ENCODE measurements at places on chromosomes 1 and 21.

DNA sequence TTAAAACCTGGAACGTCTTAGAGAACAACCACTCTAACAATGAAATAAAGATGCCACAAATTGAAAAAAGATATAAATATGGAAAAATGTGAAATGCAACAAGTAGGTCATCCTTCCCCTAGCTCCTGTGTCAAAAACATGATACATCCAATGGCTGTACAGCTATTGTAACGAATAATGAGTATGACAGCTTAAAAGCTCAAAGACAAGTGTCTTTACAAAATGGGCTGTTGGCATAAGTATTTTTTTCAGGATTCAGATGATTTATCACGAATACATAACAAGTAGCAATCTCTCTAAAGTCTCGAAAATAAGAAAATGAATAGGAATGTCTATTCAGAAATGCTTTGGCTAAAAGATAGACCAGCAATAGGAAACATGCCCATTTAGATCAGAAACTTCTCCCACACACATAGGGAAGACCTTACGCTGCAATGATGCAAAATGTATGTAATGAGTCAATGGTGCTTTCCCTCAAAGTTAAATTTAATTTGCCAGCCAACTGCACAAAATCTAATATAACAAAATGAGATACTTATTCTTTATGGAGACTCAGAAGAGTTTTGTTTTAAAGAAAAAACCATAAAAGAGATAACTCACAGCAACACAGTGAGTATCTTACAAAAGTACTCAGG lies 8.3 kb downstream of the TGFBR3 start:
- DNase-seq = no peak

DNA sequence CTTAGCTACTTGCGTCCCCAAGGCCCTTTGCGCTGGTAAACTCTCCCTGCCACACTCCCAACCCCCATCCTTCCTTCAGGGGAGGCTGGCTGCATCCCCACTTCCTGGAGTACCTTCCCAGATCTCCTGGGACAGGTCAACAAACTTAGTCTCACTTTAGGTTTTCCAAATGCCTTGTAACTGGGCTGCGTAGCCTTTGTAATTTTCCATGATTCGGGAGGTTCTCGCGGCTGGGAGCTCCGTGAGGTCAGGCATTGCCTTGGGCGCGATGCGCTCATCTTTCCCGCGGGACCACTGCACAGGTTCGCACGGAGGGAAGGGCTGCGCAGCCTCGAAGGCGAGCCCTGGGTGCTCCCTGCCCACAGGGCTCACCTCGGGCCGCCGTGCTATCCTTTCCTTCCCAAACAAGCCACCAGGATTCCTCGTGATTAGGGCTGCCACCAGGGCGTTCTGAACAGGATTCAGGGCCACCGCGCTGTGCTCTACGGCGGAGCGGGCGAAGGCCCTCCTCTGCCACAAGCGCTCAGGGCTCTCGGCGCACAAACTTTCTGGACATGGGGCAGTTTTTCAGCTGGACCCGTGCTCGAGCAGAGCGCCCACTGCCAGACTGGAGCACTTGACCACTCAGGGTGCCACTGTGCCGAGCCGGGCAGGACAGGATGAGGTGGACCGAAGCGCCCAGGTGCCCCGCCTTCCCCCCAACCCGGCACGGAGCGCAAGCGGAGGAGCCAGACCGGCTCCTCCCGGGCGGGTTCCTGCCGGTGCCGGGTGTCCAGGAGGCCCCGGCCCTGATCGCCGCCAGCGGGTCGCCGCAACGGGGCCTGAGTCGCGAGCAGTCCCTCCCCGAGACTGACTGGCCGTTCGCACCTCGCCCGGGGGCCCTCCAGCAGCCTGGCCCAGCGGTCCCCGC lies 1.1 kb downstream of the TMPRSS2 start:
- DNase-seq = no peak

DNA sequence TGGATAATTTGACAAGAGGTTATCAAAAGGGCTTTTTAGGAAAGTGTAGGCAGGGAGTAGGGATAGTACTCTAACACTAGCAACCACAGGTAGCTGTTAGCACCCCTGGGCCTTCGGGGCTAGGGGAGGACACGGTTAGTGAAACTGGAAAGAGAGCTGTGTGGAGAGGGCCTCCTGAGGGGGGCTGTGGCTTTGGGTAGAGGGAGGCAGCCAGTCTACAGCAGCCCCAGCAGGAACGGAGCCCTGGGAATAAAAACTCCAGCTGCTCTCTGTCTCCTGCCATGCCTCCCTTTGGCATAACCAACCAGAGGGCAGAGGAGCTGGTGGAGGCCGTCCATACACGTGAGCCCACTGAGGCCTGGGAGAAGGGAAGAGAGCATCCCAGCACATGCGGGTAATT lies 223.2 kb downstream of the FOXD2 start:
- DNase-seq = no peak

GRCh38 chr1:186178426-186179043 lies 196.5 kb downstream of the TPR start:
- DNase-seq = no peak

GRCh38 chr1:221873673-221874072 lies 131.8 kb upstream of the DUSP10 start:
- DNase-seq = no peak

DNA sequence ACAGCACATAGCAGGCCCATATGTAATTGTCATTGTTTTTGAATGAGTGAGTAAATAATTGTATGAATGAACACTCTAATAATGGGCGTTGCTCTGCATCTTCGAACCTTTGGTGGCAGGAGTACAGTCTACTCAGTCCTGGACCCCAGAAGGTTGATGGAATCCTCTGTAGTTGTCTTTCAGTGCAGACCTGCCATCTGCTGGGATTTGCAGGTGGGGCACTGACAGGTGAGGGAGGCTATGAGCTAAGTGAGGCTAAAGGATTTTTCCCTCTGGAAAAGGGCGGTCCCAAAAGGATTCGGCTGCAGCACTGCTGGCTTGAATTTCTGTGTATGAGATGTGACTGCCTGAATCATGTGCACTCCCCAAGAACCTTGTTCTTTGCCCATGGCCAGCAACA lies 53.4 kb downstream of the PLXNA2 start:
- DNase-seq = no peak

DNA sequence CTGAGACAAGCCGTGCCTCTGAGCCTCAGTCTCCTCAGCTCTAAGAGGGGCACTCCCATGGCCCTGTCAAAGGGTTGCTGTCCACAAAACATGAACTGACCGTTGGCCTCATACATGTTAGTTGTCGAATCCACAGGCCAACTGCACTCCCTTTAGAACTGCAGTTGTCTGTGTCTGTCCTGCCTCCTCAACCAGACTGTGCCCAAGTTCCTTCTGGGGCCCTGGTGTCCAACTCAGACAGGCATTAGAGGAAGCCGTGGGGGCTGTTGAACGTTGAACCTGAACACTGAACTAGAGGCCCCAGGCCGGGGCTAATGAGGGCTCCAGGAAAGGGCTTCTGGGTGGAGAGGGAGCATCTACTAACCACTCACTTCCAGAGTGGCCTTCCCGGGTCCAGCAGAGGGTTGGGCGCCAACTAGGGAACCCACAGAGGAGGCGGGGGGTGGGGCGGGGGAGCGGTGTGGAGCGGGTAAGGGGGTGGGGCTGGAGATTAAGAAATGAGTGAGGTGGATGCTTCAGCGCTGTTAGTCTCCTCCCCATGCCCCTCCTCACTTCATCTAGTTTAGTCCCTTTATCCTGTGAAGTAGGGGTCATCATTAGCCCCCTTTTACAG lies at the start of gene RAB42:
Gene RAB42, plus strand, starts transcription at position 558 of the 613 bp plus-strand sequence. CDS start 247 bp downstream, outside the sequence.
- DNase-seq = no peak

GRCh38 chr1:108779455-108779854 lies 33.0 kb downstream of the STXBP3 start:
- no peak for DNase-seq

- DNase-seq = no peak
Measured at GRCh38 chr1:200442537-200443156, 32.8 kb upstream of the ZNF281 start.

GRCh38 chr1:44242746-44243145 lies 29.5 kb downstream of the DMAP1 start:
- no peak for DNase-seq

GRCh38 chr1:214665606-214666110 lies 62.7 kb downstream of the CENPF start:
- DNase-seq = no peak

- DNase-seq = no peak
Measured at GRCh38 chr1:61692155-61692800, 32.7 kb downstream of the TM2D1 start.

DNA sequence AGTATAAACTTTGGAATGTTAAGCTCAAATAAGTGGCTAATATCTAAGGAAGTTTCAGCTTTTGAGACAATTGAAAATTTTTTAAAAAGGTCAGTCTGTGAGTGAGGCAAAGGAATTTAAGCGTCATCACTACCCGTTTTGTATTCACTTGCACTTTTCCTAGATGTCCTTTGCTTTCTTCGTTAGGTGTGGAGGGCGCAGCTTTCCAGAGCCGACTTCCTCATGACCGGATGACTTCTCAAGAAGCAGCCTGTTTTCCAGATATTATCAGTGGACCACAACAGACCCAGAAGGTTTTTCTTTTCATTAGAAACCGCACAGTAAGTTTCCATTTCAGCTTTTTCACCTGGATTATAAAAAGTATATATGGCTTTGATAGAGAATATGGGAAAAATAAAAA lies 30.9 kb downstream of the KDM1A start:
- DNase-seq = no peak

GRCh38 chr1:212968368-212968863 lies 18.1 kb downstream of the VASH2 start:
- DNase-seq = no peak

GRCh38 chr1:60825593-60825992 lies 256.8 kb upstream of the NFIA start:
- DNase-seq = no peak

DNA sequence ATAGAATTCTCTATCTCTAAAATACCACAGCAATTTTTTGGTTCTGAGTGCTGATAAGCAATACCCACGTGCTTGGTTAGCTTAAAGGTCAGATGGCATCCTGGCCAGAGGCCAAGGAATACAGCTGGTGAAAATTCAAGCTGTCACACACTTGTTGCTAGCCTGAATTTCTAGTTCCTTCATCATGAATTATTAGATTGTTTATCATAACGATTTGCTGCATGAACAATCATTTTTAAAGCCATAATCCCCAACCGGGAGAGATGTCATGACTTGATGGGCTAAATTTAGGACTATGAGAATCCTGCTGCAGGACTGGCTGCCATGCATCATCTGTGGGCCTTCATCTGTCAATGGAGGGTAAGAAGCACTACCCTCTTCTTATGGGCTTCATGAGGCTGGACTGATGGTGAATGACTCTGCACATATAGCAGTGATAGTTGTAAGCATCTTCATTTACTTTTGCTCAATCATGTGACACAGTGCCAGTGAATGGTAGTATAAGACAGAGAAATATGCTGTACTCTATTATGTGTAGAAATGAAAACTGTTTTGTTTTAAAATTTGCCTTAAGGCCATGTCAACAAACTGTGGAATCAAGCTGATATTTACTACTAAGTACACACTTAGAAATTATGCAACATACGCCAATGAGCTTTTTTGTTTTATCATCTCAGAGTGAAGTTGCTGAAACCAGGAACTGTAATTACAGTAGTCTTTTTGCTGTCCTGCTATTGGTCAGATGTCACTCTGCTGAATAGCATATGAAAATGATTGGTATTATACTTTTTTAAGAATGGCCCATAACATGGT lies 80.5 kb upstream of the RALGPS2 start:
- no peak for DNase-seq

DNA sequence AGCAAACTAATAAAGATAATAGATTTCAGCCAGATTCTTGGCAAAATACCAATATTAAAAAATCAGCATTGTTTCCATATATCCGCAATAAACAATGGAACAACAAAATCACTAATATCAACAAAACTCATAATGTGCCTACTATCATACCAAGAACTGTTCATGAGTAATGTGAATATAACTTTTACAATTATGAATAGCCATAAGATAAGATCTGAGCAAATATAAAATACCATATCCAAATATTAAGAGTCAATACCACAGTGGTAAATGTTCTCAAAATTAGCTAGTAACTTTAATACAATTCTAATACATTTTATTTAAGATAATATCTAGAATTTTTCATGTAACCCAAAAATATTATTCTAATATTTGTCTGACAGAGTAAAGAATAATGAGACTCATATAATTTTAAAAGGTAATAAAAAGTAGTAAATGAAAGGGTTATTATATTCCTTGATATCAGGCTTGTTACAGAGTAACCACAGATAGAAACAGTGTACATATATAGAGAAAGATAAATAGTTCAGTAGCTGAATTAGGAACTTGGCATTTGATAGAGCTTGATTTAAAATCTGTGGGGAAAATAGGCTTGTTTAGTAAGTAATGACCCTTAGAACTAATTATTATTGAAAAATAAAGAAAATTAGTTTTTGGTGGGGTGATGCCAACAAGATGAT lies 2126.6 kb downstream of the MRPL39 start:
- no peak for DNase-seq

DNA sequence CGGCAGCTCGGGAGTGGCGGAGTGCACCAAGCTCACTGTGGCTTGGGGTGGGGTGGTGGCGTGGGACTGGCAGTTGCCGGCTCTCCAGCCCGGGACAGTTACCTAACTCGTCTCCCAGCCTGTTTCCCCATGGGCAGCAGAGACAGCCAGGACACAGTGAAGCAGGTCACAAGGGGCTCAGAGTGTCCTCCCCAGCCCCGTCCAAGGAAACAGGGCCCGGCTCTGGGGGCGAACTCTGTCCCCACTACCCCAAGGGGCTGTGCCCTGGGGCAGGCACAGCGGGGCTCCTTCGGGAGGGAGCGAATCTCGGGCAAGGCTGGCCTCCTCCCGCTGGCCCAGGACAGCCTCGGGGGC lies 759 bp downstream of the GPR157 start:
- DNase-seq = no peak

DNA sequence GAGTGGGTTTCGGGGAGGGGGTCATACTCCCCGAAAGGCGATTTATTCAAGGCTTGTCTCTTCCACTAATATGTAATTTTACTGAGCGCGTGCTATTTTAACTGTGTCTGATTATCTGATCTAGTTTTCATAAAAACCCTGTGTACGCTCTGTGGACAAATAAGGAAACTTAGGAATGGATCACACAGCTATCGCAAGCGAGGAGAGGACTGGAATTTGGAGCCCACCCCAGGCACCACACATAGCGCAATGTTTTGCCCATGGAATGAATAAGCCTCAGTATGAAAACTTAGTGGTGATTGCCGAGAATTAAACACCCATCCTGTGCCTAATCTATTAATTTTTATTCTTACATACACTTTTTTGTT lies 9.8 kb upstream of the RAB42 start:
- no peak for DNase-seq

DNA sequence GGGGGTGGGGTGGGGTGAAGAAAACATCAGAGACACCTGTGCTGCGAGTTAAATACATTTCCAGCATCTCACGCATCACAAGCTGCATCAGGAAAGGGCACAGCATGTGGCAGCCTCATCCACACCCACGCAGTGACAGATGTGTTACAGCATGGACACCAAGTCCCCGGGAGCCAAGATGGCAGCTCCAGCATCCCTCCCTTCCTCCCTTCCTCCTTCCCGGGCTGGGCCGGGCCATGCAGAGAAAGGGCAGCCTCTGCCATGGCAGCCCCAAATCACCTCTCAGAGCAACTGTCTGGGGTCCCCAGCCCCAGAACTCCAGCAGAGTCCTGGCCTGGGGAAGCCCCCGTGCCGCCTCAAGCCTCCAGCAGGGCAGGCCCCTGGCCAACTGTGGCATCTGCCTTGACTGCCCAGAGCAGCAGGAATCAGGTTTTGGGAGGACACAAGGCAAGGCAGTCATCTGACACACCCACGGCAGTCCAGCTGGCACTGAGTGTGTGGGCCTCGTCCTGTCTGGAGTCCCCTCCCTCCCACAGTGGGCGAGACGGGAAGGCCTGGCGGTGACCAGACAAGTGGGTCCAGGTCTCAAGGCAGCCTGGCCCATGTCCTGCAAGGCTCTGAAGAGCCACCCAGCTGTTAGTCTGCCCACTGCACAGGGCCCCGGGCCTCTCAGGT lies 6.2 kb downstream of the SMIM1 start:
- no peak for DNase-seq

- no peak for DNase-seq
Measured at GRCh38 chr21:23014021-23014420, 2015.8 kb downstream of the NCAM2 start.
